Mesenteric fat pad (tissue), 1 donor: ENCODE measurements at places on chromosomes 11 and 22. TPM values are rescaled to one million over a fixed set of nuclear protein-coding genes. Genes with fewer than 3 reads are reported as not detected.

Gene MPEG1
- total RNA-seq = 71.5 TPM

Gene RAB39A
- 4.0 TPM for total RNA-seq

Gene SCN3B
- 1.3 TPM for total RNA-seq

Gene CBX7
- 30.8 TPM for total RNA-seq

Gene OR51B5
- total RNA-seq = not detected

Gene IGSF22
- 1.00 TPM for total RNA-seq

Gene SYCE3
- total RNA-seq = not detected

Gene TMEM121B
- 1.0 TPM for total RNA-seq

Gene IL17REL
- total RNA-seq = not detected

Gene KCTD14
- total RNA-seq = 1.4 TPM

Gene MRPL40
- 25.8 TPM for total RNA-seq

Gene CLDN5
- 151 TPM for total RNA-seq

Gene CRYBB3
- total RNA-seq = not detected

Gene B4GALNT4
- not detected for total RNA-seq

Gene RFPL3
- not detected for total RNA-seq

Gene ADAMTS15
- 61.2 TPM for total RNA-seq

Gene DEFB131B
- not detected for total RNA-seq
